ENCODE measurements at places on chromosomes 12 and 14.

- no peak for DNase-seq
Measured at GRCh38 chr12:93247313-93247991, 130.3 kb upstream of the NUDT4 start.

GRCh38 chr12:11727133-11727664 is 77.7 kb downstream of the ETV6 start:
- DNase-seq: no peak

DNA sequence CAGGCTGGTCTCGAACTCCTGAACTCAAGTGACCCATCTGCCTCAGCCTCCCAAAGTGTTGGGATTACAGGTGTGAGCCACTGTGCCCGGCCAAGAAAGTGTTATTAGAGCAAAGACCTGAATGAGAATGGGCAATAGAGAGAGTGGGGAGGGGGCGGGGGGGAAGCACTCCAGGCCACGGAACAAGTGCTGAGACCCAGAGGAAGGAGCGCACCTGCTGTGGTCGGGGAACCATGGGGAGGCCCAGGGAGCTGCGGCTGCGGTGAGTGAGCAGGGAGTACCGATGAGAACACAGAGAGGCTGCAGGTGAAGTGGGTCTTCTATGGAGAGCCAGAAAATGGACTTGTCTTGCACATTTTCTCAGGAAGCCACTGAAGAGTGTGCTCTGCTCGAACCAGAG is 10.8 kb downstream of the SMIM41 start:
- no peak for DNase-seq

DNA sequence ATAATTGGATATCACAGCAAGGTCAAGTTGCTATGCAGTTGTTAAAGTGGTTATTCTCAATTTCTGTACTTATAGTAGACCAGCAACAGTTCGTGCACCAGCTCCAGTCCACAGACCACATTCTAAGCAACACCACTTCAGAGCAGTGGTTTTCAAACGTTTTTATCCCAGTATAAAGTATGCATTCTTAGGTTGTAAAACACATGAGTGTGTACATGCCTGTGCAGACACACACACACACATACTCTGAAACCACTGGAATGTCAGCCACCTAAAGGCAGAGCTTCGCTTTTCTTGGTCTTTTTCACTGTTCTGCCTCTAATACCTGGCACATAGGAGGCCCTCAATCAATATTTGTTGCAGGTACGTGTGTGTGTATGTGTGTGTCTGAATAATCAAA is 22.2 kb upstream of the C12orf71 start:
- DNase-seq: peak; percentile 62

DNA sequence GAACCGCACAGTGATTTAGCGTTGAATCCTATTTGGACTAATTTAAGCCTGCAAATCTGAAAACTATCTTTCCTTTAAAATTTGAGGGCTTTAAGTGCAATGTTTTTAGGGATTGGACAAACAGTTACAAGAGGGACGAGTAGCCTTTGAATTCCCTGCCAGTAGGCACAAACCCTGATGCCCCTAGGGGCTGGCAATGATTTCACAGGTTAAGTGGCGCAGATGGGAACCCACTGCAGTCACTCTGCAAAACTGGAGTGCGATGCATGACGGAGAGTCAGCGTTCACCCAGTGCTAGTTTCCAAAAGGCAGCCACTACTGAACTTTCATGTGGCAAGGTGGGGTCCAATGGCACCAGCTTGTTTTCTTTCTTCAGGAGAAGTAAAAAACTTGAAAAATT is 99.4 kb upstream of the FRMD6 start:
- DNase-seq: no peak
